ENCODE measurements at places on chromosomes 2 and 18.

- no peak for DNase-seq
Measured at GRCh38 chr2:86392873-86393518, 48.2 kb upstream of the KDM3A start.

- DNase-seq = no peak
Measured at GRCh38 chr2:158464426-158465281, 7.9 kb downstream of the PKP4 start.

GRCh38 chr18:61856678-61857077, 36.1 kb downstream of the RNF152 start:
- no peak for DNase-seq

DNA sequence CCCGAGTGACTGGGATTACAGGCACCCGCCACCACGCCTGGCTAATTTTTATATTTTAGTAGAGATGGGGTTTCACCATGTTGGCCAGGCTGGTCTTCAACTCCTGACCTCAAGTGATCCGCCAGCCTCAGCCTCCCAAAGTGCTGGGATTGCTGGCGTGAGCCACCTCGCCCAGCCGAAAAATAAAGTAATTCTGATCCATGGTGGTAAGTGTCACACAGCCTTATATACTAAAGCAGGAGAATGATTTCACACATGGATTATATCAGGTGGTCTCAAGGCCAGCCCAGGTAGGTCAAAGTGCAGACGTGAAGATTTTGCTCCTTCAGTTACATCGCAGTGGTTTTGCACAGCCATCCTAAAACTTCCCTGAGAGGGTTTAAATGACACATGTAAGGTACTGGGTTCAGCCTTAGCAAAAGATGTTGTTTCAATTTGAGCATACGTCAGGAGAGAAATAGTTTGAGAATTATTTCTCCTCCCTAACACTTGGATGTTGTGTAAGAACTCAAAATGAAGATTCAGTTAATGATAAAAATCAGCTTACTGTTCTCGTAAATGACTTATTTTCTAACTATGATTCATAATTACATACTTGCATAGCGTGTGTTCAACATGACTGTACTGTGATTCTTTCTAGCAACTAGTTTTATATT, 93.0 kb upstream of the SLC39A10 start:
- DNase-seq = no peak

- DNase-seq = no peak
Measured at GRCh38 chr18:71797554-71797953, 746.6 kb downstream of the CBLN2 start.

DNA sequence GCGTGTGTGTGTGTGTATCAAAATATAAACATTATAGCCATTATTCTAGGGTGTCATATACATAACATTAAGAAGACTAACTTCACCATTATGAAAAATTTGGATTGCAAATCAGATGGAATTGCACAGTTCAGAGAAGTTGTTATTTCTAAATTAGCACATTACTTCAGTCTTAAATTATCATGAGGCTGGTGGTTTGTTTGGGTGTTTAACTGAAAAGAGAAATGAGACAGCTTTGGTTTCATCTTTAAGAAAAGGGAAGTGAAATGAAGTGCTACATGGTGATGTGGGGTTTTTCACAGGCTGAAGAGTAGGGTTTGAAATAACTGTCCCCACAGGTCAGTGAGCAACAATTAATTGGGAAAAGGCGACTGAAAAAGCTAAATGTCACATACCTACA, 161.2 kb upstream of the XIRP2 start:
- no peak for DNase-seq

Data from activated CD8-positive, alpha-beta T cell treated with anti-CD3 and anti-CD28 coated beads, Interleukin-2, amount 10 ng/mL, durations not matched to agents 7 days and 5 days (primary cell).